Hematopoietic multipotent progenitor cell treated with erythropoietin and hydrocortisone succinate and interleukin-3 and kit ligand, for 8 days (in vitro differentiated cells): ENCODE measurements at places on chromosomes 12 and 14.

DNA sequence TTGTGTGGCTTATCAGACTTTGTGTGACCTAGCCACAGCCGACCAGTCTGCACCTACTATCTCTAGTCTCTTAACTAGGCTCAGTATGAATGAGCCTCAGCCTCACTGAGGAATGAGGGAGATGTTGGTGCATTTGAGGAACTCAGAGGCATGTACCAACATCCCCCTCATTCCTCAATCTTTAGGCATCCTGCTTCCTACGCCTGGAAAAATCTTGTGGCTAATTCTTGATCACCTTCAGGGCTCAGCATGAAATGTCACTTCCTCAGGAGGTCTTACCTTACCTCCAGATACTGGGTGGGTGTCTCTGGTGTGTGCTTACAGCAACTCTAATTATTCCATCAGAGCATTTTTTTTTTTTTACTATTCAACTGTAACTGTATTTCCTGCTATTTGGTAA, 148.8 kb upstream of the TMCC3 start:
- no peak for DNase-seq

- no peak for DNase-seq
These were observed 54.1 kb downstream of the CEP83 start for GRCh38 chr12:94405413-94406116.

GRCh38 chr14:79369359-79370332, 841.7 kb downstream of the DIO2 start:
- no peak for DNase-seq

GRCh38 chr12:116672842-116673516, 64.9 kb downstream of the SPRING1 start:
- no peak for DNase-seq

DNA sequence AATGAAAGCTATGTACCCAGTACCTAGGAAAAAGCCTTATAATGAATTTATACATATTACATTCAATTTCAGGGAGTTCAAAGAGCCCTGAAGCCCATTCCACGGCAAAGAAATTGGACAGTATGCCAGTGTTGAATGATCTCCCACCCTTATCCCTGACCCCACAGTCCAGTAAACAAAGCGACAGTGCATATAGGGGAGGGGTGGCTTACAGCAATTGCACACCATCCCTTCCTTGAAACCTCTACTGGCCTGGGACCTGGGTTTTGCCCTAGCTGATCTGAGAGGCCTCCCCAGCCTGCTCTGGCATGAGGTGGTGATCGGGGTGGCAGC, 17.3 kb upstream of the RND1 start:
- no peak for DNase-seq

DNA sequence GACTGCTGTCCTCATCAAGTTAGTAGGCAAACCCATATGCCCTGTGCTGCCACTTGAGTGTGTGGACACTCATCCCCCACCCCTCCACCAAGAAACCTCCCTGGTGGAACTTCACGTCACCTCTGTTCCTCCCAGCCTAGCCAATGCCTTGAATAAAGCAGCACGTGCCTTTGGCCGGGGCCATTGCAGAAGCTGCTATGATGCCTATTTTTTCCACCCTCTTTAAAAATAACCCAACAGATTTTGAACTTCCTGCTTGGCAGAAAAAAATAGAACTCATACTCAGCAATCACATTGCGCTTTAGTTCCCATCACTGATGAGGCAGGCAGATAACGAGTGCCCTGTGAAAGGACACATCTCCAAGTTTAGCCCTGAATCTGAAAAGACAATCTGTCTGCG, 23.1 kb upstream of the PWP1 start:
- no peak for DNase-seq

GRCh38 chr12:118055865-118056773, 4.9 kb downstream of the WSB2 start:
- no peak for DNase-seq

DNA sequence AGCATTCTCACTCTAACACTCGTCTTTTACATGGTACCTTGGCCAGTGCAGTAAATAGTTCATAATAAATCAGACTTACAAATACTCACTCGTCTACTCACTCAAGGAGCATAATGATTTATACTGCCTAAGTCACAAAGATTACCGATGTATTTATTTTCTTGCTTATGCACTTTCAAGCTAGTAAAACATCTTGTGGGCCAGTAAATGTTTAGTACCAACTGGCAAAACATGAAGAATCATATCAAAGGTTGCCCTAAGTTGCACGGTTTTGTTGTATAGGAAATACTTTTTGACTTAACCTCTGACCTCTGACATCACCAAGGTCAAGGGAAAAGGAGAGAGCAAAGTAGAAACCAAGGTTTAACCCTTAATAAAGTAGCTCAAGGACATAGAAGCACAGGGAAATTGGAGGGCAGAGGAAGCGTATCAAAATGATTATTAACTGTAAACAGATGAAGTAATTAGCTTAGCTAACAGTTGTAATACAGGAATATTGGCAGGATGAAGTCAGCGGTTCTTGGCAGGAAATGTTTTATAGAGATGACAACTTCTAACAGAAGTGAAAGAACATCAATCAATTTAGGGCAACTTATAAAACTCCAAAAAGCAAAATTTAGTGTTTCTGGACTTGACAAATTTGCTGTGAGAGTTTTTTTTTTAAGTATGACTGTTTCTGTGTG, 131.9 kb downstream of the HMGA2 start:
- DNase-seq: no peak

- DNase-seq: no peak
These were observed 44.4 kb upstream of the PPP2R5C start for GRCh38 chr14:101716956-101717662.

DNA sequence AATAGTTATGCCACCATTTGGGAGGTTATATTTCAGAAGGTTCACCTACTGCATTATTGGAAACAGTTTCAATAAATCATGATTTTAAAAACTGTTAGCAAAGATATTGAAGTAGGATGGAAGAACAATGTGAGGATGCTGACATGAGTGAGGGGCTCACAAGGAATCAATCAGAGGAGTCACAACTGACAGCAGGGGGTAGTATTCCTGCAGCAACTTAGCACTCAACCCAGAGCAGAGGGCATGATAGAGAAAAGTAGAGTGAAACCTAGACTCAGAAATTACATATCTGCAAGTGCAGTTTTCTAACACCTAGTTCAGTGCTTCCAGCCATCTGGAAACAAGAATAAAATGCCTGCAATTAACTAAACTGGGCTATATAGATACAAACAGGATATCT, 772.5 kb upstream of the USP15 start:
- DNase-seq: no peak

DNA sequence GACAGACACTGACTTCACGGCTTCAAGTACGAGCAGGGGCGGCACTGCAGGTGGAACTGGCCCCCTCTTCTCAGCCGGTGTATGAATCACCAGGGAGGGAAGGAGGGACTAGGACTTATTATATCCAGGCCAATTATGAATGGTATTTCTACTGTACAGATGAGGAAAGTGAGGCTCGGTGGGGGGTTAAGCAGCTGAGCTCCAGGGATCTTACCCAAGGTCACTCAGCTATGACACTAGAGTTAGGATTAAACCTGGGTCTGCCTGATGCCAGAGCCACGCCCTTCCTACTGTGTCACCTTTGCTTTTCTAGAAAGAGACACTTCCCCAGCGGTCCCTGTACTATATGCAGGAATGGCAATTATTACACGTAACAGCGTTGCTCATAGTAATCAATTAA, 42.2 kb upstream of the NRXN3 start:
- no peak for DNase-seq
